ENCODE measurements at places on chromosomes 5 and 9.

DNA sequence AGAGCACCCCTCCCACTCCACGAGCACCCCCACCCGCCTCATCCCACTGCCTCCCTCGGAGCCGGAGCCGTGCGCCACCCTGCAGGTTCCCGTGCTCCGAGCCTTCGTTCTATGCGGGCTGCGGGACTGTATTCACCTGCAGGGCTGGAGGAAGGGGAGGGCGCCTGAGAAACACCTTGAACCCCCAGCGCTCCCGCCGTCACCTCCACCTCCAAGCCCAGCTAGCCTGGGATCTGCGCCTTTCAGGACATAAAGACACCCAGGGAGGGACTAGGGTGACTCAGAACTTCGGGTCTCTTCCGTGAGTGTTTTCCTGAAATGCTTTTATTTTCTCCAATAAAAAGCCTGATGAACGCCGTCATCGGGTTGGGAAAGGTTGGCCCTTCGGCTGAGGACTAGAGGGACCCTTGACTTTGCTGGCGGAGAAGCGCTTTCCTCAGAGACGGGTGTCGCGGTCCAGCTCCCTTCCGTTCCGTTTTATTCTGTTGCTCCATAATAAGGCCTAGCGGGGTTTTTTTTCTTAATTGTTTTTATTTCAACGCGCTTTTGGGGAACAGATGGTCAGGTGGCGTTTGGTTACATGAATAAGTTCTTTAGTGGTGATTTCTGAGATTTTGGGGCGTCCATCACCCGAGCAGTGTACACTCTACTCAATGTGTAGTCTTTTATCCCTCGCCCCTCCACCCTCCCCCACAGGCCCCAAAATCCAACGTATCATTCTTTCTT lies 4.6 kb downstream of the TLX3 start:
- H3K27ac ChIP-seq, result no peak overlapping the region
- H3K36me3 ChIP-seq, result peaks cover 6% of the 10 kb centered on the region

- no peak for DNase-seq
- H3K4me3 ChIP-seq, result no peak overlapping the region
- H3K4me1 ChIP-seq, result no peaks in the 10 kb centered on the region
- H3K27ac ChIP-seq, result no peak overlapping the region
- H3K36me3 ChIP-seq, result no peaks in the 10 kb centered on the region
Measured at GRCh38 chr5:114380721-114381120, 18.9 kb downstream of the KCNN2 start.

DNA sequence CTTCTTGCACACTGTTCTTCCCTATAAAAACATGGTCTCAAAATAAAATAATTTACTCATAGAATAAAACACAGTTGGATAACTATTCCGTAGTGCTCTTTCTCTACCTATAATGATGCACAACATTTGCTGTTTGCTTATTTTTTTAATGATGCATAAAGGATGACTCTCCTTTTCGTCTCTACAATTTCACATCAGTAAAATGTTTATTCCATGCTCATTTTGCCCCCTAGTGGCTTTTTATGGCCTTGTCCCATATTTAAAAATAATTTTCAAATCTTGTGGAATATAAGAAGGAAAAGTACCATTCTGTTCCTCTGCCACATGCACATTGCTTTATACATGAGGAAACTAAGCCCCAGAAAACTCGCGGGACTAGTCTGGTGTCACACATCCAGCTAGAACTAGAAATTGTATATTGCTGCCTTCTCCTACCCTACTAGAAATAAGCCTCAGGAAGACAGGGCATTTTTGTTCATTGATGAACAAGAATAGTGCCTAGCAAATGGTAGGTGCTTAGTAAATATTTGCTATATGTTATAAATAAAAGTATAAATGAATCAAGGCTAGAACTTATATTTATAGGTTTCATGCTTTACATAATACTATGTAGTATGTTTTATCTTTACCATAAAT lies 12.7 kb downstream of the KCTD16 start:
- no peak overlapping the region for H3K4me3 ChIP-seq
- no peak for DNase-seq
- no peaks in the 10 kb centered on the region for H3K27me3 ChIP-seq
- H3K4me1 ChIP-seq, result peaks cover 27% of the 10 kb centered on the region
- H3K27ac ChIP-seq, result no peak overlapping the region

DNA sequence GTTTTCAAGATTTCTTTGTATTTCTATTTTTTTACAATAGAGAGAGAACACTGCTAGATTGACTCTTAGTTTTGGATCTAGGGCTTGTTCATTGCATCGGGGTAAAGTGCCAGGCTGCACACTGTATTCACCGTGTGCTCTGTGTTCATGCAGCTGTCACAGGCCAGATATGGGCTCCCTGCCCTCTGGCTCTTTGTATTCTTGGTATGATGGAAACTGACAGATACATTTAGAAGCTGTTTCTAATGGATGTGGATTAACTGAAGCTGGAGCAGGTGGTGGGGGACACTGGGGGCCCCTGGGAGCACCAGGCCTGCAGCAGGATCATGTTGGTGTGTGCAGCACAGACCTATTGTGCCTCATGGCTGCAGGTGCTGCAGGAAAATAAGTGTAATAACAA lies 28.0 kb downstream of the SLC36A1 start:
- H3K27me3 ChIP-seq, result no peaks in the 10 kb centered on the region
- DNase-seq, result no peak
- no peaks in the 10 kb centered on the region for H3K4me1 ChIP-seq
- H3K36me3 ChIP-seq, result peaks cover 5% of the 10 kb centered on the region
- no peak overlapping the region for H3K27ac ChIP-seq

DNA sequence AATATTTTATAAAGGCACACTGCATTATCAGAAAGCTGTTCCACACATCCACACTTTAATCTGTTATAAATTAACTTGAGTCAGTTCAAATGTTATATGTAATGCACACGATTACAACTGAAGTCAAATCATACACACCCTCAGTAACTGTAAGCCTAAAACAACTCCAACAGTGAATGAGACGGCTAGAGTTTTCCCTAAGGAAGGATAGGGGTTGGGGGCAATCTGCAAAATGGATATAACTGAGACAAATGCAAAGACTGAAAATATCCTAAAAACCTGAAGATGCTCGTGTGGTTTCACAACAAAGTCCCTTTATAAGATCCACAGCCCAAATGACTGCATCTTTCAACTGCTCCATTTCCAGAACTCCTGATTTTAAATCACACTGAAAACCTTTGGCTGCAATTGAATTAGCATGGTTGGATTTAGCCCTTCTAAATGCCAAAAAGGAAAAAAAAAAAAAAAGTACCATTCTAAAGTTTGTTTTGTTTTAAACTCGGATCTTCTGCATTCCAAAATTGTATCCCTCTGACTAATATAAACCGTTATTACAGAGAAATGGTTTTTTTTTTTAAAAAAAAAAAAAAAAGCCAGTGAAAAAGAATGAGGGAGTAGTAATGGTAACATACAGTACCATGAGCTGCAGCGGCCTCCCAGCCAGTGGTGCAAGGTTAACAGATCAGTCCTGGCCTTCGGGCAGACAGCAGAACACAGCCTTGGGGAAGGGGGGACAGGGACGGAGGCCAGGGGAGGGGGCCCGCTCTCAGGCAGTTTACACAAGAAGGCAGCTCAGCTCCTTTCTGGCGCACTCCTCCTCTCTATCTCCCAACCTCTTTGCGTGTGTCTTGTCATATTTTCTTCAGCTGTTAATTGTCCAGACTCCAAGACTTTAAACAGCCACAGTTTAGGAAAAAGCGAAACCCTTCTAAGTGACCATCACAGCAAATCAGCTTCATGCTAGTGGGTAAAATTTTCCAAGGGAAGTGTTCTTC lies 166.1 kb downstream of the BNC2 start:
- H3K4me1 ChIP-seq, result no peaks in the 10 kb centered on the region
- no peaks in the 10 kb centered on the region for H3K36me3 ChIP-seq
- DNase-seq, result no peak

DNA sequence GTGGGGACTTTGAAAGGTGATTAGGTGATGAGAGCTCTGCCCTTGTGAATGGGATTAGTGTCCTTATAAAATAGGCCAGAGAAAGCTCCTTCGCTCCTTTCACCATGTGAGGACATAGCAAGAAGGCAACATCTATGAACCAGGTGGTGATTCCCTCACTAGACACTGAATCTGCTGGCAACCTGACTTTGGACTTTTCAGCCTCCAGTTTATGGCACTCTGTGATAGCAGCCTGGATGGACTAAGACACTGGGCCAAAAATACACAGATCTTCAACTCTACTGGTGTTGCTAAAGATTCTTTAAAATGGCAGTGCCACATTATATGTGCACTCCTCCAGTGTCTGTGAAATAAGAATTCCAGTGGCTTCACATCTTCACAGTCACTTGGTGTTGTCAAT lies 41.2 kb upstream of the COL15A1 start:
- H3K4me3 ChIP-seq, result no peak overlapping the region
- H3K4me1 ChIP-seq, result peaks cover 2% of the 10 kb centered on the region
- H3K27ac ChIP-seq, result no peak overlapping the region
- DNase-seq, result no peak
- H3K27me3 ChIP-seq, result peaks cover 55% of the 10 kb centered on the region
- no peaks in the 10 kb centered on the region for H3K36me3 ChIP-seq
